ENCODE measurements at places on chromosomes 16 and 17.

GRCh38 chr17:46193151-46193625, at the start of gene KANSL1:
Gene KANSL1, minus strand, starts transcription at chr17:46193429. Its CDS starts 21,286 bp downstream, at chr17:46172143.
- DNase-seq: peak; percentile 89

DNA sequence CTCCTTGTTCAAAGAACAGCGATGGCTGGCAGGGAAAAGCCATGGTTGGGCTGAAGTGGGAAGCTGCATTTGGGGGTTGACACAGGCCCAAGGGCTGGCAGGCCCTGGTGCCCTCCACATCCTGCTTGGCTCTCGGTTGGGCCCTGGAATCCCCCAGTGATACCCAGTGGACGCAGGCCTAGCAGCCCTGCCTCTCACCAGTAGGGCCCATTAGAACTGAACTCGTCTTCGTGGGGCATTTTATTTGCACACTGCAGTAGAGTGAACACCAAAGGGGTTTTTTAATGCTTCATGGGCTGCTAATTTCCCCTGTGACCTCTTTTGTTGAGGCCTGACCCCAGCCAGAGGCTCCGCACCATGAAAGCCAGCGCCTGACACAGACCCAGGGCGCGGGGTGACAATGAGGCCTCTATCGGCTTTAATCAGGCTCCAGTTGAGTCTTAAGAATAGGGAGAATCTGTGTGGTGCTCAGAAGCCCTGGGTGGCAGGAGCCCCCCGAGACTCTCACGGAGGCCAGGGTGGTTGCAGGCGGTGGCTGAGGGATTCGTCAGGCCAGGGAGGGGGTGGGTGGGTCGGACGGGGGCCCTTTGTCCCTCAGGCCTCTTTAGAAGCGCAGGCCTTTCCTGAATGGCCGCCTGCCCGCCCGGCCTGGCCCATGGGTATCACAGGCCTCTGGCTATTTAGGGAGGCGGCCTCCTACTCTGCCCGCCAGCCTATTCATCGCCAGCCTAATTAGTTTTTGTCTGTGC, 199.3 kb downstream of the NTN1 start:
- no peak for DNase-seq

GRCh38 chr16:4403133-4403949, 13.1 kb downstream of the CORO7 start:
- no peak for DNase-seq

GRCh38 chr17:56373981-56374833, 219.3 kb upstream of the NOG start:
- no peak for DNase-seq

DNA sequence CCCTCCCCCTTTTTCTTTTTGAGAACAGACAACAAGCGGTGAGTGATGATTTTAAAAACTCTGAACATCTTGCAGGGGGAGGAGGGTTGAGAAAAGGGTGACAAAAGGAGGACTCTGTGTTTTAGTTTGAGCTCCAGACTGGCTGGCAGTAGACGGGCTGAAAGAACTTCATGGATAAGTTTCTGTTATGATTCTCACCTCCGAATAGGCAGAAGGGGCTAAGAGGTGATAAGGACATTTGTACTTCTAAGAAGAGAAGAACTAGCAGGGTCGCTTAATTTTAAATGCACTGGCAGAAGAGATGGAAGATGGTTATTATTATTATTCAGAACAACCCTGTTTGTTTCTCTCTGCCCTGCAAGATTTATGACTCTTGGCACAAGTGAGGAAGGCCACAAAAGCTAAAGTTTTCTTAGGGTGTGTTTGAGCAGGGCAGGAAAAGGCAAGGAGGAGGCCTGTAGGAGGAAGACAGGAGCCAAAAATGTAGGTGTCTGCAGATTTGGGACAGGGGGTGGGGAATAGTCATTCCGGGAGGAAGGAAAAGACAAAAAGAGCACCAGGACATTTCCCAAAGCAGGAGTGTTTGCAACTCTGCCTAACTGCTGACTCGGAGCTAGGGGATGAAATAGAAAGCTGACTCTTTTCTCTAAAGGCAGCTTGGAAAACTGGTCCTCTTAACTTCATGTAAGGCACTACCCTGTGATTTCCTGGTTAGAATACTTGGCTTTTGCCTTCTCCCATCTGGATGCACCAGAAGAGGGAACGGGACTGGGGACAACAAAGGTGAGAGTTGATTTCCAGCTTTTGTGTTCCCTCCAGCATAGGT, 11.9 kb upstream of the HOXB2 start:
- no peak for DNase-seq

GRCh38 chr17:52030052-52030451, 128.5 kb downstream of the CA10 start:
- DNase-seq: no peak

- DNase-seq: no peak
Measured at GRCh38 chr16:48011878-48012658, 143.7 kb downstream of the ABCC12 start.

DNA sequence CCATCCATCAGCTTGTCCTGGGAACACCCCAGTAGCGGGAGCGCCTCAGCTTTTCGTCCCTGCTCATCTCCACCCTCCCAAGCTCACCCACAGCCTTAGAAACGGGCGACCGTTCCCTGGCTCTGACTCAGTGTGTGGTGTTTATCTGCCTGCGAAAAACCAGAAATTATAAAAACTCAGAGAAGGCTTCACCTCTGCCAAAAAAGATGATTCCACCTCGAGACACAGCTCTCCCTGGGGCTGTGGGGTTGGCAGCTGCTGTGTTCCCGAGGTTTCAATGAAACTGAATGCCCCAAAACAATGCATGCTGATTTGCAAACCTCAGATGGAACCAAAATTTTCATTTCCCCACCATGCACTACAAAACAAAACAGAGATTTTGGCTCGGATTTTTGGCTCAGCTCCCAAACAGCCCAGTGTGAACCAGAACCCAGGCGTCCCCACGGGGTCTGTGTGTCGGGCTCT, 62.4 kb upstream of the MED9 start:
- DNase-seq: no peak

GRCh38 chr16:79334127-79334526, 266.4 kb downstream of the MAF start:
- DNase-seq: no peak

- no peak for DNase-seq
Measured at GRCh38 chr17:41416479-41416878, 7.9 kb downstream of the KRT37 start.

- no peak for DNase-seq
Measured at GRCh38 chr16:2777903-2778629, 986 bp upstream of the ELOB start.

GRCh38 chr16:80751167-80751566, 53.2 kb downstream of the CDYL2 start:
- no peak for DNase-seq

Measured in NCI-H1048 (cell line).